Stimulated activated CD8-positive, alpha-beta memory T cell treated with anti-CD3 and anti-CD28 coated beads, Interleukin-4, amount 100 ng/mL, for 1 hour (primary cell): ENCODE measurements at places on chromosomes 2 and 18.

DNA sequence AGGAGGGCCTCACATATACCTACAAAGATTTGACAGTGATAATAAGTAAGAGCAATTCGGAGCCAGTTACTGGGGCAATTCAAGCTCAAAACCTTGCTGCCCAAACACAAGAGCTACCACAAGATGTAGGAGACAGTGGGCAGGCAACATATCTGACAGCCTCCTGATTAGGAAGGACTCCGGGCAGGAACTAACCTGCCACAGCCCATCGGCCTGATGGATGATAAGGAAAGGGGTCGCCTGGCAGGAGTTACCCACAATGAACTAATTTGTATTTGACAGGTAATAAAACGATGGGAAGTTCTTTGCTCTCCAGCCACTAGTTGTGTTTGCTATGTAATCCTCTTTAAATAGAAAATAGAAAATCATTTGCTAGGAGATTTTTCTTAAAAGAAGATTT, 100.2 kb downstream of the ARHGAP15 start:
- no peak for DNase-seq

DNA sequence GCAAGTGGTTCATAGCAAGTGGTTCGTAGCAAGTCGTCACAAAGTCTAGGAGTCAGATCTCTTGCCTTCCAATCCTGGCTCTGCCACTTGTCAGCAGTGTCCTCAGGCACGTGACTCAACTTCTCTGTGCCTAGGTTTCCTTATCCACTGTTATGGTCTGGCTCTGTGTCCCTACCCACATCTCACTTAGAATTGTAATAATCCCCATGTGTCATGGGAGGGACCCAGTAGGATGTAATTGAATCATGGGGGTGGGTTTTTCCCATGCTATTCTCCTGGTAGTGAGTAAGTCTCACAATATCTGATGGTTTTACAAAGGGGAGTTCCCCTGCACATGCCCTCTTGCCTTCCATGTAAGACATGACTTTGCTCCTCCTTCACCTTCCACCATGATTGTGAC, 51.8 kb upstream of the AP1S3 start:
- no peak for DNase-seq

DNA sequence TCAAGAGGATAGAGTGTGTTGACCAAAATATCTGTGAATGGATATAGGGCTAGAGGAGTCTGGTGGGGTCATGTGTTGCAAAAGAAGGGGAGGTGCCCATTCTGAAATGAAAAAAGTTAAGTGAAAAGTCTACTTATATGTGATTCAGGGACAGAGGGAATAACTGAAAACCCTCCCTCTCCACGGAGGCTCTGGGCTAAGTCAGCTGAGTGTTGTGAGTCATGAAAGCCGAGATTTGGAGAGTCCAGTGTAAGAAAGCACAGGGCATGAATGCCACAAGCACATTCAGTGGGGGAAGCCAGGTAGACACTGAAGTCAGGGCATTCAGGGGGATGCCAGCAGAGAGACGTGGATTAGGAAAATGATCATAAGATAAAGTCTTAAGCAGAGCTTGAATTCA, 871.9 kb downstream of the TSN start:
- no peak for DNase-seq

DNA sequence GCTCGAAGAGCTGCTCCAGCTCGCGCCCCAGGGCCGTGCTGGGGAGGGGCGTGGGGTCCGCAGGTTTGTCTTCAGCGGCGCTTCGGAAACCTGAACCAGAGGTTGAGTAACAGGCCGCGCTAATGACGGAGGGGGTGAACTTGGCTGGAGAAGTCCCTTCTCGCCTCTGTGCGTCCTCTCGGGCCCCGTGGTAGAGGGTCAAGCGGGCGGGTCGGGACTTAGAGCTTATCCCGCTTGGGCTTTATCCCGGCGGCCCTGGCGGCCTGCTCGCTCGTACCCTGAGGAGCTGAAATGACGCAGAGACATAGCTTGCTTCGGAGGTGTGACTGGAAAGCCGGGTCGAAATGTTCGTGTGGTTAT, 479 bp downstream of the RNMT start:
- DNase-seq, result no peak

DNA sequence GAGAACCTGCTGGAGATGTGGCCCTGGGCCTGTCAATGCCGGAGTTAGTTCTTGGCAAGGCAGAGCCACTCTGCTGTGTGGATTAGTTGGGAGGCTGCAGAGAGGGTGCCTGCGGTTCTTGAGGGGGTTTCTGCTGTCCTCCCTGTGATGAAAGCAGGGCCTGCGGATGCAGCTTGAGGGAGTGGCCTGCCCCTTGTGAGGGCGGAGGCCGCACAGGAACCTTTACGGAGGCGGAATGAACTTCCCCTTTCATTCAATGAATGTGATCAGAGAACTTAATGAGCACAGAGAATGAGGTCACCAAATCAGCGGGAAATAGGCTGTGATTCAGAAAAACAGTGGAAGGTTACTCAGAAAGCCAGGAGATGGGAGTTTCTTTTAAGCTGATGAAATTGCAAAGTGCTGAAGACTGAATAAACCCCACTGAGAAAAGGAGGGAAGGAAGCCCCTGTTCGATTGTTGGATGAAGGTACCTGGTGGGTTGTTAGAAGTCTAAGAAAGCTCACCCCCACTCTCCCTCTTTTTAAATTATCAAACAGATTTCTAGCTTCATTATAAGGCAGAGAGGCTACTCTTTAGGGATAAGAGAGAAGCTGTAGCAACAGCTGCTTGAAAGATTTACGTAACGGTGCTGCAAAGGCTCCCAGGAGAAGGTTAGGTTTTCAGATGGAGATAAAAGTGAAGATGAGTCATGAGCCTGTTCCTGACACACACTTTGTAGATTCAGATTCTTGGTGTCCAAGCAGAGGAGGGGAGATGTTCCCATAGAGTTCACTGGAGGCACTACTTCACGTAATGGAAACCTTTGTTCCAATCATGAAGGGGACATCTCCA, 47.4 kb downstream of the VWA3B start:
- DNase-seq, result no peak

- no peak for DNase-seq
These were observed 4.6 kb downstream of the FN1 start for GRCh38 chr2:215431290-215431689.

GRCh38 chr18:63297687-63298399, 21.7 kb downstream of the BCL2 start:
- no peak for DNase-seq

DNA sequence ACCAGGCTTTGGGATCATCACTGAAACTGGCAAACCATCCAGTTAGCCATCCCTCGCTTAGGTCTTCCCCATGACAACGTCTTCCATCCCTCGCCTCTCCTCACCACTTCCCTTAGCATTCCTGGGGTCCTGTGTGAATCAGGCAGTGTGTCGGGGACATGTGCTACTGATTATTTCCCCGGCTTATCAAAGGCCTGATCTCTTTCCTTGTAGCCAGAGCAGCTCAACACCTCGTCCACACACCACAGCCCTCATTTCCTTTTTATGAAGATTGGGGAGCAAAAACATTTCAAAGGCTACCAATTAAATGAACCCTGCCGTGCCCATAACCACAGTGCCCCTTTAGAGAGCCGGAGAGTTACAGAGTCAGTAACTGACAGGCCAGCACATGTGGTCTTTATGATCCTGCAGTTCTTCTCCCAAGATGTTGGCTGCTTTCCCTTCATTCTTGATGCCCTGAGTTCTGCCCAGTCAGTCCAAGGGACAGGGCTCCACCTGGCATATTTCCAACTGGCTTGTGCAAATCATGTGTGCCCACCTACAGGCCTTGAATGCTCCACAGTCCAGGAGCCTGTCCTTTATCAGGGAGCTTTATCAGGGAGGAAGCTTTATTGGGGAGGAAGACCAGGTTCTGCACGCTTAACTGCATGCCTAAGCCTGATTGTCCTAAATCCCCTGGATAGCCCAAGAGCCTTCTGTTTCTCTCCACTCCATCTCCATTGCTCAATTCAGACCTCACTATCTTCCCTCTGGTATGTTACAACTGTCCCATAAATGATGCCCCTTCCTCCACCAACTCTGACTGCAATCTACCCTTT, 343.1 kb downstream of the CYRIA start:
- DNase-seq, result no peak
